ENCODE measurements at places on chromosomes 2 and 18. TPM values are rescaled to one million over a fixed set of nuclear protein-coding genes. Genes with fewer than 3 reads are reported as not detected.

The CFAP53 gene
- 1.3 TPM for total RNA-seq

The CFAP210 gene
- not detected for total RNA-seq

The SERPINB4 gene
- not detected for total RNA-seq

The KCNG2 gene
- total RNA-seq = 0.75 TPM

The PSMA8 gene
- not detected for total RNA-seq

The CLEC4F gene
- total RNA-seq = 0.56 TPM

- DNase-seq = no peak
Measured at GRCh38 chr2:117737846-117738245, 76.6 kb upstream of the DDX18 start.

DNA sequence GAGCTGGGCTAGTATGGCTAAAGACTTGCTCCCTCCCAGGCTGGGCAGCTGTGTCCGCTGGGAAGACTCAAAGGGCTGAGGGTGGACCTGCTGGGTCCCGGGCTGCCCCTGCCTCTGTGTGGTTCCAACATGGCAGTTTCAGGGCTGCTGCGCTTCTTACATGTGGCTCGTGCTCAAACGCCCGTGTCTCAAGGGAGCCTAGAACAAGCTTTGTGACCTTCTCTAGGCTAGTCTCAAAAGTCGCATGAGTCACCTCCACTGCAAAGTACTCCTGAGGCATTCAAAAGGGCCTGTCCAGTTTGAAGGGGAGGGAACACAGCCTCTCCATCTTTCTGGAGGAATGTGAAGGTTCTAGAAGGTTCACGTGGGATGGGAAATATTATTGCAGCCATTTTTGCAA lies 44.7 kb upstream of the RAB31 start:
- DNase-seq = no peak

DNA sequence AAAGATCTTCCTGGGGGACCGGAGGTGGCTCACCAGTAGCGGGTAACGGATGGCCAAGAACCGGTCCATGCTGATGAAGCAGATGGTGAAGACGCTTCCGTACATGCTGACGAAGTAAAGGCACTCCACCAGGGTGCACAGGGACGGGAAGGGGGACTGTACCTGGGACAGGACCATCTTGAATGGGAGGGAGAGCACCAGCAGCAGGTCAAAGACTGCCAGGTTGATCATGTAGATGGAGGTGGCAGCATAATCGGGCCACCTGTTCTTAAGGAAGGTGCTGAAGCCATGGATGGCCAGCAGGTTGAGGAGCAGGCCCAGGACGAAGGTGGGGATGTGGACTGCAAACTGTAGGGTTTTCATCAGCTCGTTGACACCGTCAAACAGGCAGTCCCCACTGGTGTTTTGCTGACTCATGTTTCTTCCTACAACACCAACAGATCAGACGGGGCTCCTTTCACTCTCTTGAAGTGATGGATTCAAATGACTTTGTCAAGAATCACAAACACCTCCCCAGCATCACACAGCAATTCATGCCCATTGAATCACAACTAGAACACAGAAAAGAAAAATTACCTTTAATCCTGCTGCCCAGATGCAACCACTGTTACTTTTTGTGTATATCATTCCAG lies 14.4 kb downstream of the GPR55 start:
- DNase-seq = no peak

DNA sequence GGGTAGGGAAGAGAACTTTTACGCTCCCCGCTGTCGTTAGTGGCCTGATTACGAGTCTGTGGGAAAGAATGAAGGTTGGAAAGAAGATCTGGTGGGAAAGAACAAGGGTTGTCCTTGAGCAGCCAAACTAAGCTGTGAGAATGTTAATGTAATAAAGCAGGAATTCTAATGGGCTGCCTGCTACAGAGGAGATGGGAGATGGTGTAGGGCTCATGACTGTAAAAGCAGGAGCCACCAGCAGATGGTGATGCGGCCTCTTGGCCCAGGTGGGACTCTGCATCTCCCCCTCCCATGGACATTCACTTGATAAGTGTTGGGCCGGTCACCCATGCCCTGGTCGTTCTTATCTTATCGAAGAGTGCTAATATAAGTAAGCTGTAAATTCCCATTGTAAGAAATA lies 150.0 kb downstream of the NEDD4L start:
- DNase-seq = no peak

- no peak for DNase-seq
Measured at GRCh38 chr2:18132697-18133096, 254.2 kb downstream of the KCNS3 start.

DNA sequence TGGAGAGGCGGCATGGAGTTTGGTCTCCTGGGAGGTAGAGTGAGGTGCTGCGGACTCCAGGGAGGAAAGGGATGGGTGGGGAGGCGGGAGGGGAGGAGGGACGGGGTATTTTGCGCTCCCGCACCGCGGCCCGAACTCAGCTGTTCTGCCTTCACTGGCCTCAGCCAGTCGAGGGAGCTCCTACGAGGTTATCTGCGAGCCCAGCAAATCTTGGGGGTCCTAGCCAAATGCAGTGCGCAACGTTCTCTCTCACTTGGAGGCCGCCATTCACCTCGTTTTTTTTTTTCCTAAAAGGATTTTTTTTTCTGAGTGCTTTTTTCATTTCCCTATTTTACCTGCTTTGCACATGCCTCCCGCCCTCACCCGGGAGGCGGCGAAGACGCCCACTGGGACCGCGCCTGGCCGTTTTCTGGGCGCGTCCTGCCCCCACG lies 877 bp upstream of the BCL2L11 start:
- DNase-seq = no peak

DNA sequence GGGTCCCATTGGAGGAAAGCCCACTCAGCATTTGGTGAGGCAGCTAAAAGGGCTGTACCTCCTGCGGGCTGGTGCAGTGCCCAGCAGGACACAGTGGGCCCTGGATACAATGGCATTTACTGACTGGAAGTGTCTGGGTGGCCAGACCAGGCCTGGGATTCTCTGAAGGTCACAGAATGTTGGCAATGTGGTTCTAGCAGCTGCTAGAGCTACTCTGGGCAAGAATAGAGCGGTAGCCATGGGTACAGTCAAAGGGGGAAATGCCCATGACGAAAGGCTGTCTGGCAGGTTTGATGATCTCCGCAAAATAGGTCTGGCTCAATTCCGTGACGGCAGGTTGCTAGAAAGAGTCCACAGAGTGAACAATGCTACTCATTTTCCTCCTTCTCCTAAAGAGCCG lies 241.8 kb downstream of the AFF3 start:
- DNase-seq = no peak

- DNase-seq = no peak
Measured at GRCh38 chr2:101597347-101597944, 100.1 kb upstream of the MAP4K4 start.

GRCh38 chr2:200509235-200509611 lies 645 bp downstream of the KCTD18 start:
- no peak for DNase-seq

DNA sequence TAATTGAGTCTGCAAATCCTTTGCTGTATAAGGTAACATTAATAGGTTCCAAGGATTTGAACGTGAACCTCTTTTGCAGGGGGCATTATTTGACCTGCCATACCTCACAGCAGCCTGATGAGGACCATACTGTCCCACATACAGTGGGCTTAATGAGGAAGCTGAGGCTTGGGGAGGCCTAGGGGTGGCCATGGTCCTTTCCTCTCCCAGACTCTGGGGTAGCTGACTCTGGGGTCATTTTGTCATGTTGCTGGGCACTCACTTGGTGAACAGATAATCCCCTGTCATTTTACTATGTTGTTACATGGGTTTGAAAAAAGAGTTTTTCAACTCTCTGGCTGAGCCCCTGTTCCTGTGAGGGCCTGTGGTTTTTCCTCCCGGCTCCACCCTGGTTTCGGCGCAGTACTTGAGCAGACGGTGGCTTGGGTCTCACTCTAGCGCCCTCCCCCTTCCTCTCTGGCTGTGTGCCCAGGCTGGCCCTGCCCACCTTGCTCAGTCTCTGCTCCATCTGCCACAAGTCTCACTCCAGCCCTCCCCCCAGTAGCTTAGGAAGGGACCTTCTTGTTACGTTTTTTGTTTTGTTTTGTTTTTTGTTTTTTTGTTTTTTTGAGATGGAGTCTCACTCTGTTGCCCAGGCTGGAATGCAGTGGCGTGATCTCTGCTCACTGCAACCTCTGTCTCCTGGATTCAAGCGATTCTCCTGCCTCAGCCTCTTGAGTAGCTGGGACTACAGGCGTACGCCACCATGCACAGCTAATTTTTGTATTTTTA lies 21.0 kb downstream of the INPP4A start:
- no peak for DNase-seq

Measured in omental fat pad (tissue), 4 donors.